ENCODE measurements at places on chromosomes 2 and 18.

DNA sequence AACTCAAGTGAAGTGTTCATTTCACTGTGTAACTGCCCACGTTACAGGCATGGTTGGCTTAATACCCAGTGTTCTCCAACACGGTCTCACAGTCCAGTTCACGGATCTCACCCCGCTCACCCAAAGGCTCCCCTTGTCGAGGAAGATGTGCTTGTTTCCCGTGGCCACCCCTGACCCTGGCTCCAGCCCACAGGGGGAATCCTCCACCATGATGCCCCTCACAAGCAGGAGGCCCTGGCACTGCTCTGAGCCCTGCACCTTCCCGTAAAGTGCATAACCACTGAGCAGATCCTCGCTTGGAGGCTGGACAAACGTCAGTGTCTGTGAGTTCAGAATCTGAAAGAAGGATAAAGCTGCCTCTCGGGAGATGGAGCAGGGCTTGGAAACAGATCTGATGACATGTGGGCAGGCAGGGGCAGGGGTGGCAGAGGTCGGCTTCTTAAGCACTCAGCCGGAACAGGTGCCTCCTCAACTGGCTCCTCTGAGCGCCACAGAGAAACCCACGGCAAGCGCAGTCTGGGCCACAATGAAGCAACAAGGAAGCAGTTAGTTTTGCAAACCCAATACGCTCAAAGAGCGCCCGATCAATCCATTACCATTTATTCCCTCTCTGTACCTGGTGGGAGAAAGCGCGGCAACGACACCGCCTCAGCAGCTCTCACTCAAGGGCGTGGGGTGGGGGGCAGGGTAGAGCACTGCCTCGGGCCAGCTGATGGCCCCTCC lies 17.6 kb downstream of the HDAC4 start:
- DNase-seq: no peak

DNA sequence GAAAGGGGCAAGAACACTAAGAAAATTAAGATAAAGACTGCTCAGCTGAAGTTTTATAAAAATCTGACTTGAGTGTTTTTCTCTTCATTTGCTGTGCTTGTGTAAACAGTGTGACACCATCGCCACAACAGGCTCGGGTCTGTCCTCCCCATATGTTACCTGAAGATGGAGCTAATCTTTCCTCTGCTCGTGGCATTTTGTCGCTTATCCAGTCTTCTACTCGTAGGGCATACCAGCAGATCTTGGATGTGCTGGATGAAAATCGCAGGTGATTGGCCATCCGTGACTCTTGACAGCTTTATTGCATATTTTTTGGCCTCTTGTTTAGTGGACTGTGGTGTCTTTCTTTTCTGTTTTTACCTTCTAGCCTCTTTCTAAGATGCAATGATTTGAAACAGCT lies 22.1 kb downstream of the MFF start:
- DNase-seq: no peak

GRCh38 chr2:235215248-235215647 lies 263.4 kb downstream of the SH3BP4 start:
- no peak for DNase-seq

GRCh38 chr18:59907660-59908059 lies 7.9 kb downstream of the PMAIP1 start:
- no peak for DNase-seq

DNA sequence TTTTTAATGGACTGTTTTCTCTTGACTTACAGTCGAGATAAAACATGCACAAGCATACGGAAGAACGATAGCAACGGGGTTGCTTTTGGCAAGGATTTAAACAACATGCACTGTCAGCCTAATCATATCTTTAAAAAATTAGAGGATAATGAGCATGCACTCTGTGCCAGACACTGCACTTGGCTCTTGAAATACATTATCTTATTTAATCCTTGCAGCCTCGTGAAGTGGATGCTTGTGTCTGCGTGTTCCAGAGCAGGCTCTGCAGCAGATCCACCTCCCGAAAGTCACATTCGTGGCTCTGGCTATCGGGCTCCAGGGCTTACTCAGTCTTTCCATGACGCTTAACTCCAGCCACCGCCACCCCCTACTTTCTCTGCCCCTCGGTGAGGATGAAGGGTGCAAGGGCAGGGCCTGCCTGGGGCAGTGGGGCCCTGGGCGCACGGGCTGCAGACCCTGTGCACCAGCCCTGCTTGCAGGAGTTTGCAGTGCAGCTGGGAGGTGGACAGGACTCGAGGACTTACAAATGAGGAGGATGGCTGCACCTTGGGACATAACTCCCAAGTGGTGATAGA lies 61.7 kb downstream of the ACKR3 start:
- no peak for DNase-seq

GRCh38 chr18:57088883-57089282 lies 58.0 kb upstream of the BOD1L2 start:
- no peak for DNase-seq
